ENCODE measurements at places on chromosomes 2 and 18.

DNA sequence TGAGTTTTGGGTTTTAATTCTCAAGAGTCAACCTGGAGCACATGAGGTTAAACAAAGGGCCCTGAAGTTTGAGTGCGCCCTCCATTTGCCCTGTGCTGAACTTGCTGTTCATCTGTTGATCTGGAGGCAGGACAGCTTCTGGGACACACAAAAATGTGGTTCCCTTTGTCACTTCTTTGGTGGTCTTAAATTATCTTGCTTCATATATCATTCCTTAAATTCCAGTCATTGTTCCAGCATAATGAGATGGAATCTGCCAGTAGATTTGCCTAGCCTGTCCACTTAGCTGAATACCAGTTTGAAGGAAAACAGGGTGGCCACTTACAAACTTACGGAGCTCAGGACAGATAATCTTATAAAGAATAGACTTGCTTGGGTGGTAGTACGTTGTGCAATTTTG, 916 bp downstream of the CETN1 start:
- no peak for DNase-seq

DNA sequence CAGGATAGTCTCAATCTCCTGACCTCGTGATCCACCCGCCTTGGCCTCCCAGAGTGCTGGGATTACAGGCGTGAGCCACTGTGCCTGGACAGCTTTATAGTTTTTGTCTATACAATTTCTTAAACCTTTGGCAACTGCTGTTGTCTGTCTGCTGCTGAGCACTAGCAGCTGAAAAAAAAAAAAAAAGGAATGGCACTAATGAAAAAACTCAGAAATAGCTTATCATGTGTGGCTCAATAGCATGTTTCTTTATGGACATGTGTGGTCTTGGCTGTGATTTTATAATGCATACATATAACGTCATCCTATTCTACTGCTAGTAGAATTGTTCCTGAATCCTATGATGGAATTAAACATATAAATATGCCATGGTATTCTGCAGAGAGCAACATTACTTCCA, 231.2 kb downstream of the TPGS2 start:
- DNase-seq = no peak

DNA sequence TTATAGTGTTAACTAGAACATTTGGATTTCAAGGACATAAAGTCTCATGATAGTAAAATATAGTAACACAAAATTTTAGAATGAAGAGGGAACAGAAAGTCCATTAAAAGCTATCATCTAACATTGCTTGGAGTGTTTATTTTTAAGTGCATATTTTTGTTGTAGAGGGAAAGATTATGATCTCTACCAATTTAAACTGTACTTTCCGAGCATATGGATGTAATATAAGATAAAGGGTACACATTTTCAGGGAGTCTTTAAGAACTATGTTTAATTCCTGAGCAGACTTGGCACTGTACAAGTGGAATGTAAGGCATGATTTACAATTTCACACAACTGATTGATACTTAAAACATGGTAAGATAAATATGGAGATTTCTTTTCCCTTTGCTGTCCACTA, 34.2 kb upstream of the ZNF804A start:
- DNase-seq = no peak

DNA sequence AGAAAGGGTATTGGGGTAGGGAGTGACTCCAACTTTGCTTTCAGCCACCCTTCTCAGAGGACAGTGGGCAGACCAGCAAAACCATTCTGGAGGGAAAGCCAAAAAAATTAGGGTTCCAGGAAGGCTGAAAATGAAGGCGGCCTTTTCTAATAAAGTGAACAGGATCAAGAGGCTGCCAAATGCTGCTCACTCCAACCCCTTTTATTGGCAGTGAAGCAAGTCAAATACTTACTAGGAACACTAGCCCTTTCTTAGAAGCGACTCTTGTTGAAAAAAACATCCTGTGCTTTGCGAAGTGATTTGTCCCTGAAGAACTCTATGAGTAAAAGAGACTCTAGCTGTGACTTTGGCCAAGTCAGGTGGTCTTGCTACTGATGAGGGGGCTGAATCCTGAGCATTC, 83.6 kb upstream of the CYP1B1 start:
- no peak for DNase-seq

- DNase-seq = no peak
Measured at GRCh38 chr18:6010284-6010683, 115.0 kb upstream of the TMEM200C start.

GRCh38 chr18:65429601-65430000, 321.2 kb upstream of the CDH7 start:
- DNase-seq = no peak

GRCh38 chr2:223051693-223052289, at the start of gene KCNE4:
Gene KCNE4 (plus strand): TSS chr2:223052190. CDS start chr2:223052831, 641 bp downstream.
- DNase-seq = no peak

- no peak for DNase-seq
Measured at GRCh38 chr18:63145166-63145850, 174.3 kb downstream of the BCL2 start.

GRCh38 chr2:235458839-235459273, 35.0 kb upstream of the AGAP1 start:
- DNase-seq = no peak
